Type B pancreatic cell (in vitro differentiated cells): ENCODE measurements at places on chromosomes 7 and 10.
A peak's percentile ranks its signal among the peaks of the same experiment; 100 is the strongest.

DNA sequence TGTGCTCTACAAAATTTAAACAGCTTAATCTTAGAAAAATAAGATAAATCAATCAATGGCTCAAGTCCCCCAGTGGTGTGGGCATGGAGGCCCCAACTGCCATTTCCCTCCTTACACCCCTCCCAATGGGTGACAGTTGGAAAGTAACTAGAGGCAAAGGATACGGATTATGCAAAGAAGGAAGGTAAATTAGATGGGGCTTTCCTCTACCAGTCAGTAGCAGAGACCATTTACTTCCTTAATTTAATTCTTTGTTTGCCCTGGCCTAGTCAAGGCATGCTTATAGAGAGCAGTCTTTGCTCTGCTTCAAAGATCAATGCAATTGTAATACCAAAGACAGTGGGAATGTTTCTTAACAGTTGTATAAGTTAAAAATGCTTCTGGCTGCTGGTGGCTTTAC is 63.3 kb upstream of the PAPSS2 start:
- no peaks in the 10 kb centered on the region for H3K36me3 ChIP-seq
- peaks cover 5% of the 10 kb centered on the region for H3K4me1 ChIP-seq
- H3K27me3 ChIP-seq: no peaks in the 10 kb centered on the region
- H3K4me3 ChIP-seq: no peak overlapping the region
- no peak for DNase-seq

DNA sequence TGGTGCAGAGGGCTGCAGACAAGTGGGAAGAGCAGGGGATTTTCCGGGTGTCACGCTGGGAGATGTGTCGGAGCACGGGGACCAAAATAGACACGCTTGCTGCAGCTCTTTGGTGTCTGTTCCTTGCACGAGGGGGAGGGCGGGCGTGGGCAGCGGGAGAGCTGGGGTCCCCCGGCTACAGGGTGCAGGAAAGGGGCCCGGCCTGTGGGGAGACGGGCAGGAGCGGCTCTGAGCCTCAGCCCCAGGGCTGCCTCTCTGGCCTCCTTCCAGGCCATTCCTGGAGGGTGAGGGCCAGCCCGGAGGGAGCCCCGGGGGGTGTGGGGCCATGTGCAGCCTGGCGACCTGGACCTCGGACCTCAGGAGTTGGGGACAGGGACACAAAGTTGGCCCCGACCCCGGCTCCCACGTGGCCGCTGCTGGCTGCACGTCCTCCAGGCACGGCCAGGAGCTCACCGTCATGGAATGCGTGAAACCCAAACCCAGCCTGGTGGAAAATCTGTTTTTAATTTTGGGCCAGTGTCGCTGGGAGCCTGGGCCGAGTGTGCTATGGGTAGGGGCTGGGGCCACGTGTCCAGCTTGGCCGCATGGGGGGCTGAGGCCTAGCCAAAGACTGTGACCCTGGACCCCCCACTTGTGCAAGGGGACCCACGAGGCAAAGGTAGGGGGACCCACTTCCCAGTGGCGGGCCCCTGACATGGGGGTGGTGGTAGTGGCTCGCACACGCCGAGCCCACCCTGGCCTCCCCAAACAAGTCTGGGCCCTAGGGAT is 6.6 kb downstream of the TTYH3 start:
- no peak for DNase-seq
- H3K36me3 ChIP-seq: no peaks in the 10 kb centered on the region
- H3K27me3 ChIP-seq: no peaks in the 10 kb centered on the region
- no peak overlapping the region for H3K27ac ChIP-seq
- peaks cover 10% of the 10 kb centered on the region for H3K4me1 ChIP-seq
- no peak overlapping the region for H3K4me3 ChIP-seq

DNA sequence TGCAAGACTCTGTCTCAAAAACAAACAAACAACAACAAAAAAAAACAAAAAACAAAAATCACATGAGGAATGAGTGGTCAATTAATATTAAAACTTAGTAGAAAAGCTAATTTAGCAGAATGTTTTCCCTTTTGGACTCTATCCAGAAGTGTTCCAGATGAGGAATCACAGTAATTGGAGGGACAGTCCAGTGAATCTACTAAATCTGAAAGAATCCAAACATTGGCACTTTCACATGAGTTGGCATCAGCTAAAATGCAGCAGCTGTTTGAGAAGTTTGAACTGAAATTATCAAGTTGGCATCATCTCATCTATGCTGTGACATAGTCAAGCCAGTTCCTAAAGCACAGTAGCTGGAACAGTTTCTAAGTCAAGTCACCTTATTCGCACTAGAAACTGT is 367.8 kb downstream of the PPP1R3A start:
- no peak overlapping the region for H3K27ac ChIP-seq
- H3K4me1 ChIP-seq: no peaks in the 10 kb centered on the region
- DNase-seq: no peak
- H3K4me3 ChIP-seq: no peak overlapping the region
- H3K27me3 ChIP-seq: no peaks in the 10 kb centered on the region

DNA sequence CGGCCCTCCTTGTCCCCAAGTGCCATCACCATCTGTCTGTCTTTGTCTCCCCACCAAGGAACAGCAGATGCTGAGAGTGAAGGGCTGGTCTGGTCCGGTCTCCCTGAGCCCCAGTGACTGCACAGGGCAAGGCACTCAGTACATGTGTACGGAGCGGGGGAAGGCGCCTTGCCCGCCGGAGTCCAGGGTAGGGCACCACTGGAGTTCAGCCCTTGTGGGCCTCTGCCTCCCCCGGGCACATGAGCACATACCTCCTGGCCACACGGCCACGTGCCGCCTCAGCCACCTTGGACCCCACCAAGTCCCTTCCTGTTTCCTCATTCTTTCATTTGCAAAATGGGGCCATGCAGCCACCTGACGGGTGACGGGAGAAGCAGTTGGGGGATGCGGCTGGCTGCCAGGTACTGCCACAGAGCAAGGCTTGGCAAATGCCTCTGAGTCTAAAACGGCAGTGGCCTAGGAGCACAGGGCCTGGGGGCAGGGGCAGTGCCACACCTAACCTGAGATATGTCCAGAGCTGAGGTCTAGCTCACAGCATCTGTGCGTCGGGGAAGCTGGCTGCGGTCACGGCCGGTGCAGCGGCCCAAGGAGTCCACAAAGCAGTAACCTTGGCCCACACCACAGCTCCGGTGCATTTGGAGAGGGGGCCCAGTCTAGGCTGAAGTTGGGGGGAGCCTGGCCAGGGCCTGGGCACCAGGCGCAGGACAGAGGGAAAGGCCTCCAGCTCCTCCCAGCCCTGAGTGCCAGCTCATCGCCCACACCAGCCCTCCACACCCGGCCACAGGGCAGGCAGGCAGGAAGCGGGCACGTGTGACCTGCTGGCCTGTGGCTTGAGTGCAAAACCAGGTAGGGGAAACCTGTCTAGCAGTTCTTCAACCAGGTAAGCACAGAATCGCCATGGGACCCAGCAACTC is 5.2 kb downstream of the ADAP1 start:
- no peak overlapping the region for H3K27ac ChIP-seq
- no peak for DNase-seq
- H3K4me1 ChIP-seq: no peaks in the 10 kb centered on the region

DNA sequence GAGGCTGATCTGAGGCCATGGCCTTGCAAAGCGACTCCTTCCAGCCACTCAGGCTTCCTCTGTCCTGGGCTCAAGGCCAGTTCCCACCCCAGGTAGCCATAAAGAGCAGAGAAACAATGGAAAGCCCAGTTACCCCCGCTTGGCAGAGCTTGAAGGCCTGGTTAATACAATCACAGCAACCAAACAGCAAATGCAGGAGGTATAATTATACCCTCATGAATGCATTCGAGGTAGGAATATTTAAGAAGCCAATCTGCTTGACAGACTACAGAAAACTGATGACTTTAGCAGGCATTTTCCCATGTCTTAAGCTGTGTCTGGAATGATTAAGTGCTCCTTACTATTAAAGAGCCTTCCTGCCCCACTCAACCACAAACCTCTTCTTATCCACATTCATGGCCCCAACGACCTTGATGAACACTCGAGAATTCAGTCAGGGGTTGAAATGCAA is 114.1 kb upstream of the MACROH2A2 start:
- no peaks in the 10 kb centered on the region for H3K4me1 ChIP-seq
- H3K36me3 ChIP-seq: no peaks in the 10 kb centered on the region
- DNase-seq: no peak
- H3K4me3 ChIP-seq: no peak overlapping the region
- H3K27me3 ChIP-seq: no peaks in the 10 kb centered on the region
- H3K27ac ChIP-seq: no peak overlapping the region

DNA sequence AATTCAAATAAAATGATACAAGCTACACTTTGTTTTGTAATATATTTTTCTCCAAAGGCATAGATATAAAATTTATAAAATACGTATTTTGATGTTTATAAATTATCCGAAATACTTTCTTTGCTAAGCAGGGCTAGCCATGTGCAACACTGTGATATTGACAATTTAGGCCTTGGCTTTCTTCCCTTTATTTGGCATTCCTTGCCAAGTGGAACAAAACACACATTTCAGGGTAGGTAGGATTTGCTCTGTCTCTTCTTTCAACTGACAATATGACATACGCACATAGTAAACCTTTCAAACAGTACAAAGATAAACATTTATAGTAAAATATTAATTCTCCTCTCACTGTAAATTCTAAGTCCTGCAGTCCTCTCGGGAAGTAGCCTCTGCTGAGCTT is 103.3 kb upstream of the POT1 start:
- no peak overlapping the region for H3K27ac ChIP-seq
- no peak overlapping the region for H3K4me3 ChIP-seq
- DNase-seq: no peak
- no peaks in the 10 kb centered on the region for H3K27me3 ChIP-seq

GRCh38 chr7:22394739-22395138 is 37.8 kb upstream of the RAPGEF5 start:
- no peak overlapping the region for H3K27ac ChIP-seq
- H3K27me3 ChIP-seq: peaks cover 4% of the 10 kb centered on the region
- H3K4me3 ChIP-seq: no peak overlapping the region

DNA sequence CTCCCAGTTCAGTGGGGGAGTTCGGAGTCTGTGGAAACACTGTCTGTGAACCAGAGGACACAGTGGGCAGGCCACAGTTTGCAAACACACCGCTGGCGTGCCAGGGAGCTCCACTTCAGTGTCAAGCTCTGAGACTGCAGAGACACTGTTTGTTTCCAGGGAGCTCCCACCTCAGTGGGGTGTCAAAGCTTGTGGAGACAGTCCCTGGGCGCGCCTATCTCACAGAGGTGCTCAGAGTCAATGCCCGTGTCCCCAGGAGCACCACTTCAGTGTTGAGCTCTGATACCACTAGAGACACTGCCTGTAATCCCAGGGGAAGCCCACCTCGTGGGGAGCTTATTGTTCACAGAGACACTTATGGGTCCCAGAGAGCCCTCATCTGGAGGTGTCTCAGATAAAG is 4.3 kb downstream of the MYO1G start:
- no peak overlapping the region for H3K27ac ChIP-seq
- H3K4me3 ChIP-seq: no peak overlapping the region
- no peaks in the 10 kb centered on the region for H3K27me3 ChIP-seq
- H3K4me1 ChIP-seq: no peaks in the 10 kb centered on the region

- H3K4me3 ChIP-seq: no peak overlapping the region
- peaks cover 29% of the 10 kb centered on the region for H3K27me3 ChIP-seq
- H3K36me3 ChIP-seq: no peaks in the 10 kb centered on the region
- DNase-seq: no peak
Observed at GRCh38 chr10:70267161-70267933, 16.5 kb downstream of the NPFFR1 start.

- no peaks in the 10 kb centered on the region for H3K27me3 ChIP-seq
- H3K4me1 ChIP-seq: no peaks in the 10 kb centered on the region
- no peaks in the 10 kb centered on the region for H3K36me3 ChIP-seq
- DNase-seq: no peak
- no peak overlapping the region for H3K27ac ChIP-seq
Observed at GRCh38 chr10:77768039-77768438, 130.4 kb upstream of the KCNMA1 start.

DNA sequence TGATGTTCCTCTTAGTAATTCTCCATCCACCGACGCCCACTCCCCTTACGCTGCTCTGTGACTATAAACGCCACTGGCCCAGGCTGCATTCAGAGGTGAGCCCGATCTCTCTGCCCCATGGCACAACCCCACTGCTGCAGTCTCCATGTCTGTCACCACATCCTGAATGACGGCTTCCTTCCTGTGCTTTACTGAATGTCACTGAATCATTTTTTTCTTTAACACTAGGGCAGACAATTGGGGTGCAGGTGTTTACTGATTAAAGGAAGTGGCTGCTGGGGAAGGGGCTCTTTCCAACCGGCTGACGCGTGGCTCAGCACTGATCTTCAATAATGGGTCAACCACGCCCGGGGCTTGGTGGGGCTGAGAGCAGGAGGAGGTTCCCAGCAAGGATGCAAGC is 208.3 kb downstream of the USP6NL start:
- no peak overlapping the region for H3K4me3 ChIP-seq
- H3K4me1 ChIP-seq: peaks cover 4% of the 10 kb centered on the region
- peaks cover 11% of the 10 kb centered on the region for H3K27me3 ChIP-seq
- DNase-seq: no peak
- H3K36me3 ChIP-seq: no peaks in the 10 kb centered on the region
- no peak overlapping the region for H3K27ac ChIP-seq

GRCh38 chr7:6290319-6290741 is 17.9 kb upstream of the CYTH3 start:
- H3K4me1 ChIP-seq: no peaks in the 10 kb centered on the region
- H3K36me3 ChIP-seq: no peaks in the 10 kb centered on the region
- H3K4me3 ChIP-seq: no peak overlapping the region
- H3K27ac ChIP-seq: peak overlapping the region; percentile 91
- no peaks in the 10 kb centered on the region for H3K27me3 ChIP-seq

- H3K27ac ChIP-seq: no peak overlapping the region
- no peaks in the 10 kb centered on the region for H3K27me3 ChIP-seq
- no peaks in the 10 kb centered on the region for H3K4me1 ChIP-seq
- no peaks in the 10 kb centered on the region for H3K36me3 ChIP-seq
- no peak for DNase-seq
Observed at GRCh38 chr7:107012691-107013090, 31.8 kb upstream of the PRKAR2B start.

DNA sequence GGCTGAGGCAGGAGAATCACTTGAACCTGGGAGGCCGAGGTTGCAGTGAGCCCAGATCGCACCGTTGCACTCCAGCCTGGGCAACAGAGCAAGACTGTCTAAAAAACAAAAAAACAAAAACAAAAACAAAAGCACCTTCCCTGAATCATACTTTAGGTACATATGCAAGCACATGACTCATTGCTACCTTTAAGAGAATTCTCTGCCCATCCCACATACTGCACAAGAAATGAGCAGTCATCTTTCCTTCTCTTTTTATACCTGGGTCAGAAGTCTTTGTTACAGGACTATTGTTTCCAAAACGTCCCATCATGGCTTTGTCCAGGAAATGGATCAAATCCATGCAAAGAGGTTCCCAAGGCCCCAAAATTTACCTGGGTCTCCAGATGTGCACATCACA is 21.5 kb upstream of the AKR1B10 start:
- H3K27ac ChIP-seq: peak overlapping the region; percentile 62
- no peaks in the 10 kb centered on the region for H3K4me1 ChIP-seq

- peak overlapping the region; percentile 92 for H3K27ac ChIP-seq
- peaks cover 69% of the 10 kb centered on the region for H3K4me1 ChIP-seq
- no peak for DNase-seq
- no peaks in the 10 kb centered on the region for H3K27me3 ChIP-seq
- H3K36me3 ChIP-seq: no peaks in the 10 kb centered on the region
Observed at GRCh38 chr10:78756604-78757343, 312.0 kb upstream of the ZMIZ1 start.

- peaks cover 48% of the 10 kb centered on the region for H3K4me1 ChIP-seq
- no peak overlapping the region for H3K27ac ChIP-seq
- no peaks in the 10 kb centered on the region for H3K36me3 ChIP-seq
- H3K4me3 ChIP-seq: no peak overlapping the region
- H3K27me3 ChIP-seq: peaks cover 10% of the 10 kb centered on the region
Observed at GRCh38 chr10:71038921-71039320, 150.6 kb upstream of the PCBD1 start.
